Upper lobe of left lung (tissue), 6 donors: ENCODE measurements at places on chromosomes 1 and 21. TPM values are rescaled to one million over a fixed set of nuclear protein-coding genes. Genes with fewer than 3 reads are reported as not detected.

The HSD3B1 gene
- total RNA-seq = not detected

The SLC44A3 gene
- total RNA-seq = 22.4 TPM

DNA sequence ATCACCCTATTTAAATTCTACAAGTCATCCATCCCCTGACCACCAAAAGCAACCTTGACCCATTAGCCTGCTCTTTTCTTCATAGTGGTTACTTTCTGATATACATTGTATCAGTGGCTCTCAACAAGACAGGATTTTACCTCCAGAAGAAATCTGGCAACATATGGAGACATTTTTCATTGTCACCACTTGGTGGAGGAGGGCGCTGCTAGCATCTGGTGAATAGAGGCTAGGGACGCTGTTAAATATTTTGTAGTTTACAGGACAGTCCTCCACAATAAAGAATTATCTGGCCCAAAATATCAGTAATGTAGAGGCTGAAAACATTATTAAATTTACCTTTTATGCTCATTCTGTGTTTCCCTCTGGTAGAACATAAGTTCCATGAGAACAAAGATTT lies 6.1 kb downstream of the HSPA13 start:
- peaks cover 51% of the 10 kb centered on the region for H3K36me3 ChIP-seq
- no peaks in the 10 kb centered on the region for H3K27me3 ChIP-seq
- H3K27ac ChIP-seq = no peak overlapping the region
- DNase-seq = no peak
- H3K4me3 ChIP-seq = no peak overlapping the region
- peaks cover 13% of the 10 kb centered on the region for H3K4me1 ChIP-seq

DNA sequence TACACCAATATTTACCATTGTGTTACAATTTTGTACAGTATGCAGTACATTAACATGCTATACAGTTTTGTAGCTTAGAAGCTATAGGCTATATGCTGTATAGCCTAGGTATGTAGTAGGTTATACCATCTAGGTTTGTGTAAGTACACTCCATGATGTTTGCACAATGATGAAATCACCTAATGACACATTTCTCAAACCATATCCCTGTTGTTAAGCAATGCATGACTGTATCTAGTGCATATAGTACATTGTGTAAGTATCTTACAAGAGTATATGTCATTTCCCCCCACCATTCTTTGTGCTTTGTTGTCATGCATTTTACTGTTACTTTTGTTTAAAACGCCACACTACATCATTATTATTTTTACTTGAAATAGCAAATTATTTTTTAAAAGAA lies 65.7 kb upstream of the RNF11 start:
- no peaks in the 10 kb centered on the region for H3K27me3 ChIP-seq
- no peaks in the 10 kb centered on the region for H3K4me1 ChIP-seq
- no peak for DNase-seq
- H3K27ac ChIP-seq = no peak overlapping the region

GRCh38 chr1:179061360-179062282 lies 20.2 kb upstream of the TOR3A start:
- peaks cover 8% of the 10 kb centered on the region for H3K36me3 ChIP-seq
- no peaks in the 10 kb centered on the region for H3K4me1 ChIP-seq
- H3K27me3 ChIP-seq = no peaks in the 10 kb centered on the region
- no peak for DNase-seq
- no peak overlapping the region for H3K27ac ChIP-seq

GRCh38 chr1:247357781-247358211 lies 26.1 kb upstream of the ZNF496 start:
- DNase-seq = peak; percentile 53
- no peak overlapping the region for H3K27ac ChIP-seq
- H3K27me3 ChIP-seq = no peaks in the 10 kb centered on the region
- no peaks in the 10 kb centered on the region for H3K4me1 ChIP-seq

The NHLH2 gene
- total RNA-seq = not detected

DNA sequence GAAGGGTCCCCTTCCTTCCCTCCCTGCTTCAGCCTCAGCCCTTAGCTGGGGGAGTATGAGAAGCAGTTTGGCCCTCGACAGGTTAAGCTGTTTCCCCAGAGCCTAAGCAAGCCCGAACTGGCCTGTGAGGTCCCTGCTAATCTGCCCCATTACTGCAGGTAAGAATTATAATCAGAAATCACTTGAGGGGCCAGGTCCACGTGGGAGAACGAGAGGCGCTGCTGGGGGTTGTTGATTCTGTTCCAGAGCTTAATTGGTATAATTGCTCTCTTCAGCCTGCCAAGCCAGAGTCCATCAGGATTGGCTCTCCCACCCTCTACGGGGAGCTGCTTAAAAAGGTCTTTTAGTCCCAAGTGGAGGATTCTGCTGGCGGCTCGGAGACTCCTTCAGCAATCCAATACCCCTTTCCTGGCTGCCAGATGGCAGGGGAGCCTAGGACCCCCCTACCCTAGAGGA lies 70.8 kb downstream of the UBE2T start:
- DNase-seq = no peak
- no peaks in the 10 kb centered on the region for H3K27me3 ChIP-seq
- H3K4me1 ChIP-seq = no peaks in the 10 kb centered on the region
- H3K4me3 ChIP-seq = no peak overlapping the region
- no peak overlapping the region for H3K27ac ChIP-seq
- no peaks in the 10 kb centered on the region for H3K36me3 ChIP-seq

GRCh38 chr1:193697115-193697762 lies 510.8 kb upstream of the B3GALT2 start:
- H3K27me3 ChIP-seq = no peaks in the 10 kb centered on the region
- H3K4me3 ChIP-seq = no peak overlapping the region
- no peak overlapping the region for H3K27ac ChIP-seq
- no peaks in the 10 kb centered on the region for H3K36me3 ChIP-seq
- no peak for DNase-seq

- H3K27me3 ChIP-seq = no peaks in the 10 kb centered on the region
- no peak for DNase-seq
- H3K27ac ChIP-seq = no peak overlapping the region
- H3K36me3 ChIP-seq = no peaks in the 10 kb centered on the region
- no peak overlapping the region for H3K4me3 ChIP-seq
Measured at GRCh38 chr1:121483961-121484424, 299.2 kb downstream of the SRGAP2C start.

The PRKAA2 gene
- total RNA-seq = 8.2 TPM

DNA sequence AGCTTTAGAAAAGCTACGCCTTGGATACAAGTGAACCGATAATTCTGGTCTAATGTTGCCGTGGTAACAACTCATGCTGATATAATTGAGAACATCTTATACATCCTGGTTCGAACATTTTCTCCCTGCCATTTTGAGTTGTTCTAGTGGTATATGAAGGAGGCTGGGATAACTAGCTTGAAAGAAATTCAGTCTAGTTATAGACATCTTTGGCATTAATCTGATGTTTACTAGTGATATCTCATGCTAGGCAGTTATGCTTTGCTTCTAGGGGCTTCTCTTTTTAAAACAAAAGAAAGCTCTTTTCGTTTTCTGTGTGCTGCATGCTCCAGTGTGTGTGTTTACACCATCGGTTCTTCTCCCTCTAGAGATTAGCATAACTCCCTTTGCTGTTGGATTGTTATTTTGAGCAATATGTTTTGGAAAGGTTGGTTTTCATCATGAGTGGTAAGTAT lies 20.5 kb downstream of the PRKACB start:
- no peak overlapping the region for H3K4me3 ChIP-seq
- no peak for DNase-seq
- no peaks in the 10 kb centered on the region for H3K4me1 ChIP-seq
- H3K27ac ChIP-seq = no peak overlapping the region
- no peaks in the 10 kb centered on the region for H3K27me3 ChIP-seq
- no peaks in the 10 kb centered on the region for H3K36me3 ChIP-seq

- peak; percentile 69 for DNase-seq
- no peaks in the 10 kb centered on the region for H3K4me1 ChIP-seq
- H3K27me3 ChIP-seq = no peaks in the 10 kb centered on the region
- H3K4me3 ChIP-seq = no peak overlapping the region
- H3K36me3 ChIP-seq = no peaks in the 10 kb centered on the region
- H3K27ac ChIP-seq = no peak overlapping the region
Measured at GRCh38 chr1:214303141-214303930, 22.4 kb downstream of the SMYD2 start.

The C4BPB gene
- total RNA-seq = 8.7 TPM

DNA sequence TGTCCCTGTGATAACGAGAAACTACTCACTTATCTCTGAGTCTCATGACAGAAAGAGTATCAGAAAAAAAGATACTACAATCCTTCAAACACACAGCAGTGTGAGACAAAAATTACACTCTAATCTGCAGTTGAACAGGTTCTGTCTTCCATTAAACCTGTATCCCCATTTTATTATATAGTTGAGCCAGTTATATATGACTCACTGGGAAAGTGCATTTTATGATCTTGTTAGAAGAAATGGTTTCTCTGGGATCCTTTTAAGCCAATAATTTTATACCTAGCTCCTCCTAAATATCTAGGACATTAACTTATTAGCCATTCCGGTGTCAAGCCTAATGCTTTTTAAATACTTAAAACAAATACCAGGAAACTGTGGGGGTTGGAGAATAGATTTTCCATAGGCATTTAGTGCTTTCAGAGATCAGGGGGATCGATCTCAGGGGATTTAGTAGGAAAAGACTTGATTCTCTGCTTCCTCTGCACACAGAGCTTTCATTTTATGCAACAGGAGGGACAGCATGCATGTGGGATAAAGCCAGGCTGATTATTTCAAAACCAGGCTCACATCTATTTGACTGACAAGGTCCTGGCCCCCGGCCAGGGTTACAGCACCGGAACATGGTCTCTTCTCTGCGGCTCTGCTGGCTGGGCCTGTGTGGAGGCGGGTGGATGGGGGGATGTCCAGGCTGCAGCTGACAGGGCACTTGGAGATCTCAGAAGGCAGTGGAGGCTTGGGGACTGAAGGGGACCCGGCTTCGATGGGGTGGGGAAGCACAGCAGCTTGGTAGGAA lies 310.6 kb downstream of the DISC1 start:
- H3K36me3 ChIP-seq = no peaks in the 10 kb centered on the region
- H3K27me3 ChIP-seq = no peaks in the 10 kb centered on the region
- peak; percentile 24 for DNase-seq
